Stimulated activated memory B cell treated with anti-CD40 and anti-IgM and Interleukin-4, amounts not matched to agents 10 μg/mL and 1 μg/mL and 100 μg/mL, for 72 hours (primary cell): ENCODE measurements at places on chromosomes 1 and 21.

DNA sequence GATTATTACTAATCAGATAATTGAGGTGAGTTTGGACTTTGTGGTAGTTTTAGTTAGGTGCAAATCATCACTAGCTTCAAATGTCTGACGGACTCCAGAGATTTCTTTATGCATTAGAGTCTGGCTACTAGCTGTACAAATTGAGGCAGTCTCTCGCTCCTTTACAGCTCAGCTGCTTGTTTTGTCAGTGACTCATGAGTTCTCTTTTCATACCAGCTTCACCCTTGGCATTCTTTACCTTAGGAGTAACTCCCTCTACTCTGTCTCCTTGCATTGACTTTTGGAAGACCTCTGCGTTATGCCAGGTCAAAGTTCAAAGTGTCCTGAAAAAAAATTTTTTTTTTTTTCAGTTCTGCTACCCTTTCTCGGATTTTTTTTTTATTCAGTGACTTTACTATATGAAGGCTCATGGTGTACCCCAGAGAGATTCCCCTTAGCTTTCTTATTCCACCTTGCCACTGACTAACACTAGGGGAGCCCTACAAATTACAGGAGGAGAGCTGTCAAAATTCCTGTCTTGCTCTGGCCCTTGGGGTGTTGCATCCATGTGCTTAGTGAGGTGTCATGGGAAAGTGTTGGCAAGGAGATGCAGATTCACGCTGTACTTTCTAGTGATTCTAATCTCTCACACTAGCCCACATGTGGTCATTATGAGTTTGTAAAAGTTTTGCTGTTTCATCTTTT, 576.6 kb downstream of the ADGRL2 start:
- ATAC-seq = no peak

- no peak for ATAC-seq
Measured at GRCh38 chr21:46641656-46642055, 6.2 kb downstream of the PRMT2 start.

DNA sequence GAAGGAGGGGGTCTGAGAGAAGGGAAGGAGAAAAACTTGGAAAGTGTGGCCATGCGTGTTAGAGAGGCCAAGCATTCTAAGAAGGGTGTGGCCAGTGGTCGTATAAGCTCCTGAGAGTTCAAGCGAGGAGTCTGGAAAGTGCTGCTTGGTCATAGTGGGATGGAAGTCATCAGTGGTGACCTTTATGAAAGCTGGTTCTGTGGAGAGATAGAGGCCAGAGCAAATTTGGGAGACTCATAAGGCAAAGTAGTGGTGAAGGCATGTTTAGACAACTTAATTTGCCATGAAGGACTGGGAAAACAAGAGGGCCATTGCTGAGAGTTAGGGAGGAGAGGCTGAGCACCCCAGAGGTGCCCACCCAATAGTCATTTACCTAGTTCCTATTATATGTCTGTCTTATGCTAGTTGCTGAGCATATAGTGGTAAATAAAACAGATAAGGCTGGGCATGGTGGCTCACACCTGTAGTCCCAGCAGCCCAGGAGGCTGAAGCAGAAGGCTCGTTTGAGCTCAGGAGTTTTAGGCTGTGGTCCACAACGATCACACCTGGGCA, 1.9 kb downstream of the KLF17 start:
- ATAC-seq = no peak

GRCh38 chr1:44040846-44041245, 9.6 kb upstream of the SLC6A9 start:
- ATAC-seq = no peak

DNA sequence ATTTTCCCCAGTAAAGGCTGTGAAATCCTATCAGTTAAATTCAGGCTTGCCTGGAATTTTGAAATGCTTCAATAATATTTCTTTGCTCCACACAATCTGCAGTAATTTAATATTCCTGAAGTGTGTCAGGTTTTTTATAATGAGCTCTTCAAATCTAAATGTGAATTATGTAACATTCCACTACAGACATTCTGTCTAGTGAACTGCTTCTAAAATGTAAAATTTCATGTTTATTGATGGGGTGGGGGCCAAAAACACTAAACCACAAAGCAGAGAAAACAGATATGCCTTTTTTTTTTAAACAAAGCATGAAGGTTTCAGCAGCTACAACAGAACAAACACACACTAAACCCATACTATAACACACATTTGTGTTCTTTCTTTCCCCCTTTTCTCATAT, 129.7 kb downstream of the DAB1 start:
- no peak for ATAC-seq

DNA sequence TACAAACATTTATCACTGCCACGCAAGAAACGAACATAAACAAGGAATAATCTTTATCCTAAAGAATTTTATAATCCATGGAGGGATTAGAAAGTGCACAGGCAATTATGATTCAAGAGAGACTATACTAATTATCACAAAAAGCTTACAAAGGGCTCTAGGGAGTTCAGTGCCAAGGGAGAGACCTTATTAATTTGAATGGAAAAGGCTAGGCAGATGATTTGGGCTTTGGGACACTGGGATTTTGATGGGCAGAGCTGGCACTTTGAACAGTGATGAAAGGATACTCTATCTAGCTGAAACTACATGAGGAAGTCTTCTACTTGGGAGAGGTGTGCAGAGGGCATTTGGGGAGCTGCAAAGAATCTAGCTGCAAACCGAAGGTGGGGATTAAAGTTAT, 48.9 kb upstream of the IVNS1ABP start:
- ATAC-seq = no peak

GRCh38 chr1:243939167-243939848, 89.3 kb upstream of the AKT3 start:
- ATAC-seq = no peak

- no peak for ATAC-seq
Measured at GRCh38 chr1:37802439-37802838, 5.2 kb upstream of the C1orf122 start.
